Activated T-cell treated with anti-CD3 and anti-CD28 coated beads, Interleukin-2, amount 50 U/mL, for 72 hours (primary cell): ENCODE measurements at places on chromosomes 7 and 10. TPM values are rescaled to one million over a fixed set of nuclear protein-coding genes. Genes with fewer than 3 reads are reported as not detected.

The TFR2 gene
- total RNA-seq: 5.8 TPM

The ANKRD7 gene
- total RNA-seq: 1.8 TPM

The HECW1 gene
- total RNA-seq: not detected

DNA sequence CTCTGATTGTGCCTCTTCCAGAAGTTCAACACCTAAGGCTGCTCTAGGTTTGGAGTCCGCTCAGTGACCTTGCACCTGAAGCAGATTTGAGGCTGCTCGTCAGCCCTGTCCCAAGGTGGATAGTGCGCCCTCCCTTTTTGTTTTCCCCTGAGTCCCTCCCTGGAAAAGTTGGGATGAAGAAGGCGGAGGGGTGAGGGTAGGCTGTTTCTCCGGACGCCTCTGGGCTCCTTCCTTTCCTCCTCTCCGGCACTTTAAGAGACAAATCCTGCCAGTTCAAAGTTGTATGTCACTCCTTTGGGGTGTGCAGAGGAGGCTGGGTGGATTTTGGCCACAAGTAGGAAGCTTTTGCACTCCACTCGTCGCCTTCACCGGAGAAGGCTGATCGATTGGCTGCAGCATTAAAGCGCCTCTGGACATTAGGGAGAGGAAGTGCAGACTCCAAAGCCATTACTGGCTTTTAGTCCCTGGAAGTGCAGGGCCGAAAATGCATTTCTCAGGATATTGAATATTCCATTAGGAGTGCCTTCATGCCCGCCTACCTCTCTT, 81.9 kb upstream of the PRKG1 start:
- no peak overlapping the region for H3K27ac ChIP-seq
- H3K4me1 ChIP-seq: no peaks in the 10 kb centered on the region
- H3K4me3 ChIP-seq: peak overlapping the region; percentile 39
- no peak for DNase-seq

- peaks cover 11% of the 10 kb centered on the region for H3K36me3 ChIP-seq
- H3K27me3 ChIP-seq: no peaks in the 10 kb centered on the region
- H3K4me3 ChIP-seq: no peak overlapping the region
These were observed 5.4 kb upstream of the CYREN start for GRCh38 chr7:135175931-135176330.

The ANAPC16 gene
- total RNA-seq: 183 TPM

GRCh38 chr7:105926131-105926530, 36.9 kb upstream of the CDHR3 start:
- H3K27me3 ChIP-seq: peaks cover 19% of the 10 kb centered on the region
- H3K36me3 ChIP-seq: peaks cover 11% of the 10 kb centered on the region
- no peak for DNase-seq
- H3K4me3 ChIP-seq: no peak overlapping the region
- no peak overlapping the region for H3K27ac ChIP-seq
